ENCODE measurements at places on chromosomes 5 and 9. TPM values are rescaled to one million over a fixed set of nuclear protein-coding genes. Genes with fewer than 3 reads are reported as not detected.

NUTM2G gene
- total RNA-seq, result not detected

LRRTM2 gene
- total RNA-seq, result not detected

GRCh38 chr5:159975462-159976019 is 33.4 kb upstream of the TTC1 start:
- H3K27me3 ChIP-seq, result peaks cover 60% of the 10 kb centered on the region
- peaks cover 5% of the 10 kb centered on the region for H3K4me1 ChIP-seq
- H3K36me3 ChIP-seq, result no peaks in the 10 kb centered on the region
- H3K27ac ChIP-seq, result no peak overlapping the region

DNA sequence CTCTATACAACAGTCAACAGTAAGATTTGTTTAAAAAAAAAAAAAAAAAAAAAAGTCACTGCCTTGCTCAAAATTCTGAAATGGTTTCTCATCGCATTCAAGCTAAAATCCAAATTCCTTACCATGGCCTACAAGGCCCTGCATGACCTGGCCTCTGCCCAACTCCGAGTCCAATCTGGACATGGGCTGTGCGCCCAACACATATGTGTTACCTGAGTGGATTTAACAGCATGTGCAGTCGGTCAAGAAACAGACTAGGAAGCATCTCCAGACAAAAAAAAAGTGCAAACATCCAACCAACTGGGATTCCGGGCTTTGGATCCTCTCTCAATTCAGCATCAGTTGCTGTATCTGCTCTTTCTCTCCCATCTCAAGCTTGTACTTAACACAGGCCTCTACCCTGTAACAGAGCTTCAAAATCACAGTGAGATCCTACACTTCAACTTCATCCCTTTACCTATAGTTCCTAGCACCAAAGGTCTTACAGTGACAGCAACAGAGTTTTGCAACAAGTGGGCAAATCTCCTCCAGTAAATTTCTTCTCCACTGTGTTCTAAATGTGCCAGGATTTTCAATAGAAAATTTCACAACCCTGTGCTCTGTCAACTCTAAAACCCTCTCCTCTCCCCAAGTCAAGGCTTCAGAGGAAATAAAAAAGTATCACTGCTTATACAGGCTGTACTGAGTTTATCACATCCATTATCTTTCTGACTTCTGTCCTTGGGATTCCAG is 19.6 kb downstream of the ZNF608 start:
- H3K4me1 ChIP-seq, result peaks cover 58% of the 10 kb centered on the region
- peaks cover 4% of the 10 kb centered on the region for H3K36me3 ChIP-seq
- no peaks in the 10 kb centered on the region for H3K27me3 ChIP-seq
- no peak for DNase-seq
- no peak overlapping the region for H3K27ac ChIP-seq

GRCh38 chr5:139930406-139930805 is 112.7 kb downstream of the NRG2 start:
- peaks cover 7% of the 10 kb centered on the region for H3K27me3 ChIP-seq
- no peak for DNase-seq
- H3K4me3 ChIP-seq, result no peak overlapping the region
- H3K27ac ChIP-seq, result no peak overlapping the region
- H3K36me3 ChIP-seq, result no peaks in the 10 kb centered on the region
- no peaks in the 10 kb centered on the region for H3K4me1 ChIP-seq

DNA sequence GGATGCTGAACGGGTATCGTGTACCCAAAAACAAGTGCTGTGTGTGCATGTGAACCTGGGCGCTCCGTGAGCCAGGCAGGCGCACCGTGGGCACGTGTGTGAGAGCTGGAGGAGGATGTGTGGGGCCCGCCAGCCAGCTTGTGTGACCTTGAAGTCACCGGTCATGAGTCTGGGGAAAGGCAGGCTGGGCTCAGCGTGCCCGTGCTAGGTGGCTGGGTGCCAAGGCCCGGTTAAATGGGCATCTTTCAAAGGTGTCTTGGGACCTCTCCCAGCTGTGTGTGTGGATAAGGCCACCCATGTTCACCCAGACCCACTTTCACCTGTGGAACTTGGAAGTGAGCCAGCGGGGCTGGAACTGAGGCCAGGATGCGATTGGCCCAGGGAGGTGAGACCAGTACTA is 3.4 kb downstream of the KCNT1 start:
- H3K4me3 ChIP-seq, result no peak overlapping the region
- DNase-seq, result no peak
- H3K27ac ChIP-seq, result no peak overlapping the region
- H3K27me3 ChIP-seq, result peaks cover 32% of the 10 kb centered on the region

DNA sequence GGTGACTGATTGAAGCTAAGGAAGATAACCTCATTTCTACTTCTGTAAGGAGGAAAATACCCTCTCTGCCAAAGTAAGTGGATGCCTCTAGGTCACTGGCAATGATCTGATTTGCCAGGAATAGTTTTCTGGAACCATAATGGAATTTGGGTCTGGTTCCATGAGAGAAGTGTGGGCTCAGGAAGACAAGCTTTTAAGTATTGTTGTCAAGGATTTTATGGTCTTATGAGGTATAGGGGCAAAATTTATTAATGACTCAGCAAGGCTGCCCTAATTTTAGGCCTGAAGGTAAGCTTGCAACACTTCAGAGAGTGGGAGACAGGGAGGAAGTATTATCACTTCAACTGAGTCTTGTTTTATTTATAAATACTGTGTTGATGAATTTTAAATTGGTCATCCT is 322.6 kb upstream of the ACTBL2 start:
- no peak overlapping the region for H3K4me3 ChIP-seq
- no peak for DNase-seq
- no peaks in the 10 kb centered on the region for H3K36me3 ChIP-seq
- no peak overlapping the region for H3K27ac ChIP-seq
- no peaks in the 10 kb centered on the region for H3K27me3 ChIP-seq
- H3K4me1 ChIP-seq, result no peaks in the 10 kb centered on the region

- H3K4me3 ChIP-seq, result no peak overlapping the region
- no peaks in the 10 kb centered on the region for H3K36me3 ChIP-seq
- H3K27ac ChIP-seq, result no peak overlapping the region
- no peaks in the 10 kb centered on the region for H3K27me3 ChIP-seq
- no peaks in the 10 kb centered on the region for H3K4me1 ChIP-seq
Measured at GRCh38 chr9:93392974-93393373, 58.5 kb upstream of the FAM120A start.

DNA sequence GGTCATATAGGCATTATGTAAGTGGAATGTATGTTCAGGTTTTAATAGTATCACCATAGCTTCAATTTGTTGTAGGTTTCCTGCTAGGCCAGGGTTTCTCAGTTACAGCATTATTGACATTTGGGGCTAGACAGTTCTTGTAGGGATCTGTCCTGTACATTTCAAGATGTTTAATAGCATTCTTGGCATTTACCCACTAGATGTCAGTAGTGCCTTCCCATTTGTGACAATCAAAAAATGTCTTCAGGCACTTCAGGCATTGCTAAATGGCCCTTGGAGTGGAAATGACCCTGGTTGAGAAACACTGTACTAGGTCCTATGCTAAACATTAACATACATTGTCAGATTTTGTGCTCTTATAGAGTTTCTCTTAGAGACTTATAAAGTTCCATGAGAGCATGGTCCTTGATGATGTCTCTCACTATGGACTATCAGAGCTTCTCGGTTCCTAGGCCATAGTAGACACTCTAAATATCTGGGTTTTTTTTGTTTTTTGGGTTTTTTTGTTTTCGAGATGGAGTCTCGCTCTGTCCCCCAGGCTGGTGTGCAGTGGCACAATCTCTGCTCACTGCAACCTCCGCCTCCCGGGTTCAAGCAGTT is 1.4 kb downstream of the KIF20A start:
- no peaks in the 10 kb centered on the region for H3K27me3 ChIP-seq
- H3K4me1 ChIP-seq, result peaks cover 14% of the 10 kb centered on the region
- DNase-seq, result peak; percentile 68
- H3K27ac ChIP-seq, result no peak overlapping the region
- H3K36me3 ChIP-seq, result peaks cover 14% of the 10 kb centered on the region
- H3K4me3 ChIP-seq, result peak overlapping the region; percentile 79

GRCh38 chr5:89081360-89081759 is 198.4 kb upstream of the MEF2C start:
- H3K4me1 ChIP-seq, result no peaks in the 10 kb centered on the region
- H3K27ac ChIP-seq, result no peak overlapping the region
- DNase-seq, result no peak
- H3K36me3 ChIP-seq, result no peaks in the 10 kb centered on the region
- no peak overlapping the region for H3K4me3 ChIP-seq

DNA sequence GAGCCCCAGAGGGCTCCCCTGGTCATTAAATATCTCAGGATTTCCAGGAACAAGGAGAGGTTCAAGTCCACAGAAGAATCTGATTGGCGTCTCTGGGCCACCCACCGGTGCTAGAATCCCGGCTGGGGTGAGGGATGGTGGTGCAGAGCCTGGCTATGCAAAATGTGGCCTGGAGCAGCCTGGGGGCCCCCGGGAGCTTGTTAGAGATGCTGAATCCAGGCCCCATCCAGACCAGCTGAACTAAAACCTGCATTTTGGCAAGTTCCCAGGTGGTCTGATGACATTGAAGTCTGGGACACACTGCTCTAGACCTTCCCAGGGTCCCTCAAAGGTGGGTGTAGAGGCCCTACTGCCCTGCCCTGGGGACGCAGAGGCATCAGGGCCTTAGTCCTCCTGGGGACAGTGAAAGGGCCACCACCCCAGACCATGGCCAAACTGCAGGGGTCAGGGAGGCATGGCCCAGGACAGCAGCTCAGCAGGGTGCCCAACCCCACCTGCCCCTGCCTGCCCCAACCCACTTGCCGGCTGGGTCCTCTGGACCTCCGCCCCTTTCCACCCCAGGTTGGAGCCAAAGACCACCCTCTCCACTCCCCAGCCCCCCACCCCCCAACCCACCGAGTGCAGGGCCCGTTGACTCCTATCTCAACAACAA is 34.7 kb downstream of the ADAMTS2 start:
- no peaks in the 10 kb centered on the region for H3K27me3 ChIP-seq
- H3K4me1 ChIP-seq, result no peaks in the 10 kb centered on the region
- no peak overlapping the region for H3K4me3 ChIP-seq

Measured in neural progenitor cell (in vitro differentiated cells).